ENCODE measurements at places on chromosomes 2 and 18.
A peak's percentile ranks its signal among the peaks of the same experiment; 100 is the strongest.

- DNase-seq: no peak
These were observed 125.8 kb upstream of the PGAP1 start for GRCh38 chr2:197052356-197052755.

- DNase-seq: peak; percentile 81
These were observed 179.7 kb downstream of the HAUS1 start for GRCh38 chr18:46283895-46284295.

- no peak for DNase-seq
These were observed 147.1 kb downstream of the ARHGAP28 start for GRCh38 chr18:6876641-6877041.

DNA sequence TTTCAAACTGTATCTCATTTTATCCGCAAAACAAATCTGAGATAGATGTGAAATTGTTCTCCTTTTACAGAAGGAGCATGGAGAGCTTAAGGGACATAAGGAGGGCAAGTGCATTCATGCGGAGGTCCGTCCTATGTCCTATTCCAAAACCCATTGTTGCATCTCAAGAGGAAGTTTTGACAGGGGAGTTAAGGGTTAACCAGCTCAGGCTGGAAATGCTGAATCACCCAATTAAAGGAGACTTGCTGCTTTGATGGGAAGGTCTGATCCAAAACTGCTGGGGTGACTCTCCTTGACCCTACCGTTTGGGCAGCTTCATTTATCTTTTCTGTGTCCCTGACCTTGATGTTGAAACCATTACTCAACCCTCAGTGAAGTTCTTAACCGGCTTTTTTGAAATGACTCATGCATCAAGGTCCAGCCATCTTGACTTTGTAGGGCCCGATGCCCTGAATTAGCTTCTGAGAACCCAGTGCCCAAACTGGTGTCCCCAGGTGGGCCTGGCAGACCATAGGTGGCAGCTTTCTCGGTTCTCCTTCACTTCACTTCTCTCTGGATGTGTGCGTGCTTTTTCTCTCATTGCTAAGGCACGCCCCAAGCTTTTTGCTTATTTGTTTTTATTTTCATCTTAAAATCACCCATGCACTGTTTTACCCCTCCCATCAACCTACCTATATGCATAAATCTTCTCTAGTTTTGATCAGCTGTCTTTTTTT lies 15.9 kb upstream of the TXNDC2 start:
- DNase-seq: no peak

DNA sequence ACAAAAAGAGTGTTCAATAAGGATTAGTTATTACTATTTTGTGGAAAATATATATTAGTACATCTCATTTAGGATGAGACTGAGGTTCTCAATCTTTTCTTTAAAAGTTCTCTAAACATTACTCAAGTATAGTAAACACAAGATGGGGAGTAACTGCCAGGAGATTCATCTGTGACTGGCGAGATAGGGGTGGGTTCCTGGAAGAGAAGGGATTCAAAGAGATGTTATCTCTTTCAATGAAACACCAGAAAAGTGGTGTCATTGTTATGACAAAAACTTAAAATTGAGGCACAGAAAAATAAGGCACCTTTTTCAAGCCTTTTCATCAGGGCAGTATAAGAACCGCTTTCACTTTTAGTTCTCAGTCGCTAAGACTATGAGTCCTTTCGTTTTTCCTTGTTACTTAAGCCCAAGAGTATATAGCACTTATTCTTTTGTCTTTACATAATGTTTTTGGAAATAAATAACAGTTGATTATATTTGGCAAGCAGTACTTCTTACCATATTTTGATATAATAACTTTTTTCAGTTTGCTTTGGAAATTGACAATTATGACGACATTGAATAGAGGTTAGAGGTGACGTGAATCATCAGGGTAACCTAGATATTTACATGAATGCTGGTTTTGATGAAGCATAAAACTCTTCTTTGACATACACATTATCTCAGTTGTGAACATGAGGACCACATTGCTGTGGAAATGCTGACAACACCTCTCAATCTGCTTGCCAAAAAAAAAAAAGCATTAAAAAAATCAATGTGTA lies 393.9 kb upstream of the TCF4 start:
- no peak for DNase-seq

DNA sequence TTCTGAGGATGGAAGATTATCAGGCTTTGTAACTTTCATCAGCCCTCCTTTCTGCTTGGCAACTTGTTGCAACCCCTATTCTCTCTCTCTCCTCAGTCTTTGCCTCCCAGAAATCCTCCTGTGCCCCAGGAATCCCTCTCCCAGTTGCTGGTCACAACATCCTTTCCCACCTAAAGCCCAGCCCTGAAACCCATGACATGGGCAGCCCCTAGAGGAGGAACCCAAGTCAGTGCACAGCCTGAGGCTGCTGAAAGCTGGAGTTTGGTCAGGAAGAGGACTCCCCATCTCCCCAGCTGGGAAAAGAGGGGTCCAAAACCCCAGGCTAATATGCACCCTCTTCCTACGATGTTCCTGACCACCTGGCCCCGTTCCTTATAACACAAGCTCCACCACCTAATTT lies 29.5 kb downstream of the PKDCC start:
- DNase-seq: no peak
